ENCODE measurements at places on chromosomes 16 and 17.

DNA sequence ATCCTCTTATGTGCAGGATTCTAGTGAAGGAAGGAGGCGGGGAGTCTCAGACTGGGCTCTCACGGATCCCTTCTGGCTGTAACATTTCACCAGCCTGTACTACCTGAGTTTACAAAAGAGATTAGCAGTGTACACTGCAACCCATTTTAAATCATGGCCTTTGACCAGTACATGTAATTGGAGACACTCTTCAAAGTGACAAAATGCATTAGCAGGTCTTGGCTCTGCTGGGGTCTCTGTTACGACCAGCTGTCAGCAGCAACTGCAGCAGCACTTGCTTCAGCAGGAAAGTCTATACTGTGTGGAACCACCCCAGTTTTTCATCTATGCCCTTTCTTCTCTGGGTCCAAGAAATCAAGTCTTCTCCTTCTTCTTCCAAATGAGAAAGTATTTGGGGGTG, 322.8 kb upstream of the ASIC2 start:
- no peak for DNase-seq

GRCh38 chr17:77383613-77384608, 243.1 kb downstream of the SEC14L1 start:
- no peak for DNase-seq

DNA sequence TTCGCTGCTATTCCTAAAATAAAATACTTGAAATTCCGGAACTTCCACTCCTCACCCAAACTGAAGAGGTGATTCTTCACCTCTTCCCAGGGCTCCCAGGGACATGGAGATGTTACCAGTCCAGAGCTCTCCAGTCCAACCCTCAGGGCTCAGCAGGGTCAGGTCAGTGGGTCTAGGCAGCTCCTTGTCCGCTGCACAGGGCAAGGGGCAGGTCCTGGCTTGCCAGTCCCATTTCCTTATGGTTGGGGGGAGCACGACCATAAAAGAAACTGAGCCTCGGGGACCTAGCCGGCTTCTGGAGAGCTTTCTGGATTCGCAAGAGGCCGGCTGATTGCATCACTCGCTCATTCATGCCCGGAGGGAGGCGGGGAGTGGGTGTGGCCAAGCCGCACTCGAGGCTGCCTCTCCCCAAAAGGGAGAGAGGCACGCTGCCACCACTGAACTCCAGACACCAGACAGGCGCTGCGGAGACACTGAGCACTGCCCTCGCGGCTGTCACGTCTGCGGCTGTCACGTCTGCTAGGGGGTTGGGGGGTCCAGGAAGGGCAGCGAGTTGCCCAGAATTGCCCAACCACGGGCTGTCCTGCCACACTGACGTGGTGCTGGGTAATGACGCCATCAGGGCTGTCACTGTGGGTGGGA, 15.8 kb downstream of the SLC7A5 start:
- no peak for DNase-seq

GRCh38 chr16:24525970-24526559, 13.3 kb upstream of the RBBP6 start:
- no peak for DNase-seq

- DNase-seq, result no peak
Measured at GRCh38 chr17:57959929-57960328, 4.7 kb upstream of the CUEDC1 start.

- DNase-seq, result no peak
Measured at GRCh38 chr16:81876273-81876900, 97.3 kb downstream of the PLCG2 start.

DNA sequence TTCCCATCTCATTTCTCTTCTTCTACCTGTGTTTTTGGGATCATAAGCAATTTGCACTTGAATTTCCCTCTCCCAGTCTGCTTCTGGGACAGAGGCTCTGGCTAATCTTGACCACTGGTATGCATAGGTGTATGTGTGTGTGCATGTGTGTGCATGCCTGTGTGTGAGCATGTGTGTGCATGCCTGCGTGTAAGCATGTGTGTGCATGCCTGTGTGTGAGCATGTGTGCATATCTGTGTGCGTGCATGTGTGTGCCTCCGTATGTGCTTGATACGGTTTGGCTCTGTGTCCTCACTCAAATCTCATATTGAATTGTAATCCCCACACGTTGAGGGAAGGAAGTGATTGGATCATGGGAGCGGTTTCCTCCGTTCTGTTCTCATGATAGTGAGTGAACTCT, 77.7 kb downstream of the HAPSTR1 start:
- DNase-seq, result no peak

DNA sequence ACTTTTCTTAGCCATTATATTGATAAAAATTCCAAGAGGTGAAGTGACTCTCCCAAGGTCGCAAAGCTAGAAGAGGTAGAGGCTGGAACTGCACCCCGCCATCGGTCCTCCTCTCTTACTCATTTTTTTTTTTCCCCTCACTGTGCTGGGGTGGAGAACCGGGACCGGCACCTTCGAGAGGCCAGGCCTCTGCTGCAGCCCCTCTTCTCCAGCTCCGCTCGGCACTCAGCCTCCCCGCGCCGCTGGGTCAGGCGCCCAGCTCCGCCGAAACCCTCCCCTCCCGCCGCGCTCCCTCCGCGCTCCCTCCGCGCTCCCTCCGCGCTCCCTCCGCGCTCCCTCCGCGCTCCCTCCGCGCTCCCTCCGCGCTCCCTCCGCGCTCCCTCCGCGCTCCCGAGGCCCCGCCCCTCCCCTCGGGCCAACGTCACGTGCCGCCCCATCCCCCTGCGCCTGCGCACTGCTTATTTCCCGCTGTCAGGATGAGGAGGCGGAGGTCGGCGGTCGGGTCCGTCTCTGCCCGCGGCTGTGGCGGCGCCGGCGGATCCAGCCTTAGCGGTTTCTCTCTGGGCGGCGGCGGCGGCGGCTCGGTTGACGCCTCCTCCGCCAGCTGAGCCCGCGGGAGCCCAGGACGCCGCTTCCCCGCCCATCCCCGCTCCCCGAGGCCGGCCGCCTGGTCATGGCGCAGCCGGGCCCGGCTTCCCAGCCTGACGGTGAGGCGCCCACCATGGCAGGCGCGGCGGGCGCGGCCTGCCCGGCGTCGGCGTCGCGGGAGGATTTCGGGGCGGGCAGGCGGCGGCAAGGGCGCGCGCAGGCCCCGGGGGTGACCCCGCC, at the start of gene RABEP1:
RABEP1 (plus strand) TSS at position 471 of the 828 bp plus-strand sequence; CDS start at position 674, 203 bp downstream.
- peak; percentile 91 for DNase-seq

DNA sequence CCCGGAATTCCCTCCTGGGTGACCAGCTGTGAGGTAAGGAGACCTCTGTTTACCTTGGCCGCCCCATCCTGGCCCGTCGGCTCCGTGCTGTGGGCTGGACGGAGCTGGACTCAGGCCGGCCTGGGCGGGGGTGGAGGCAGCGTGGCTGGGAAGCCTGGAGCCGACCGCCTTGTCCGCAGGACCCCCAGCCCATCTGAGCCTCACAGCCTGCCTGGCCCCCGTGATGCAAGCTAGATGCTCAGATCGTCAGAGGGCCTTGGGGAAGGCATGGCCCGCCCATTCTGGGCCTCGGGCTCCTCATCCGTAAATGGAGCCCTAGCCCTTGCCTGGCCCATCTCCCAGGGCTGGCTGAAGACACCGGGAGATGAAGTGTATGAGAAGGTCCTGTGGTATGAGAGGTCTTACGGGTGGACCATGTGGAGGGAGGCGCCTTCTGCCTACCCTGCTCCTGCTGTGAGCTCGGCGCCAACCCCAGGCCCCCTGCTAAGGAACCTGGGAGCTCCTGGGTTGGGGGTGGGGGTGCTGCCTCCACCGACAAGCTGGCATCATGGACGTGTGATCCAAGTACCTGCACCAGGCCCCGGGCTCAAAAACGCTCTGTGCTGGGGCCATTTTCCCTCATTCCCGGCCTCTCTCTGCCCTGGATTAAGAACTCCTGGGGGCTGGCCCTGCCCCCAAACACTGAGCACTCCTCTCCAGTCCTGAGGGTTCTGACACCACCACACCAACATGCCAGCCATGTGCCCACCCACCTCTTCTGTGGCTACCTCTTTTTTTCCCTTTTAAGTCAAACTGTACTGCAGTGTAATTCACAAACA, 5.4 kb upstream of the P2RX1 start:
- DNase-seq, result peak; percentile 37

- DNase-seq, result no peak
Measured at GRCh38 chr16:85882181-85882810, 16.7 kb upstream of the IRF8 start.

DNA sequence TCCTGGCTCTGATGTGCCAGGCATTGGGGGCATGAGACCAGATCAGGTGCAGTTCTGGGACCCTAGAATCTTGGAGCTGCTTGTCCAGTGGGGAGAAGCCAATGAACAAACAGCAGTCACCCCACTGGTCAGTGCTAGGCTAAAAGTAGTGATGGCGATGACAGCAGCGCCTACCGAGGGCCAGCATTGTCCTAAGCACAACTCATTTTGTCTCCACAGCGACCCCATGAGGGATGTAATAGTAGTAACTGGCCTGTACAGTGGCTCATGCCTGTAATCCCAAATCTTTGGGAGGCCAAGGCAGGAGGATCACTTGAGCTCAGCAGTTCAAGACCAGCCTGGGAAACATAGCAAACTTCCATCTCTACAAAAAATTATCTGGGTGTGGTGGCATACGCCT, 6.2 kb downstream of the SMCR8 start:
- no peak for DNase-seq

DNA sequence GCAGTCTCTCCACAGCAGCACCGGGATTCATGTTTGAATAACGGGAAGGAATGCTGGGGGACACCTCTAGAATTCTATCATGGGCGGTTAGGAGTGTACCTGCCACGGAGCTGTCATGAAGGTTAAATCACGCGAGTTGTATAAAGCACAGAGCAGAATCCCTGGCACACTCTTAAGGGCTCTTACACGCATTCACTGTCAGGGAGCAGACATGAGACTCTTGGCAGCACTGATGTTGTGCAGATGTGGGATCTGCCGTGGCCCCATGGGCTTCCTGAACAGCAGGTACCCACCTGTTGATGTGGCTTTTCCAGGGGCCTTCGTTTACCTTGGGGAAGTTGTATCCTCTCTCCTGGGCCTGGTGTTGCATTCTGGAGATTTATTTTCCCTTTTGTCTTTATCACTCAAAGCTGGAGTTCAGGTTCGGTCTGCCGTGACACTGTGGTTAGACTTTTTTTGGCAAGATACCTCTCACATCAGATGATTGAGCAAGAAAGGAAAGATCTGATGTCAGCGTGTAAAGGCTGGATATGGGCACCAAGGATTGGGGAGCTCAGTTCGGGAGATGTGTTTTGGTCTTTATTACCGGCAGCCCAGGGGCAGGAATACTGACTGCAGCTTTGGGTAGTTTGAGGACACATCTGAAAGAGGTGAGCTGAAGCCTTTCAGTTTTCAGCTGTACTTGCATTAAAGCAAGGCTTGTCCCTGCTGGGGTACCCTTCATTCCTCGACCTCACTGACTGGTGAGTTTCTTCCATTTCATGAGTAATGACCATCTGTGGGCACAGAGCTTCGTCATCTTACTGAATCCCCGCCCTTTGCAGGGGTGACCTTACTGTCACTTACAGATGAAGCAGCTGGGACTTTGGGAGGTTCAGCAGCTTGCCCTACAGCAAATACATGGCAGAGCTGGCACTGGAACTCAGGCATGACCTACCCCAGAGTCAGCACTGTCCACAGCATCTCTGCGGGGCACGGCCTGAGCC, 19.3 kb downstream of the KNOP1 start:
- DNase-seq, result no peak

All from NCI-H146 (cell line).